ENCODE measurements at places on chromosomes 1 and 21.
A peak's percentile ranks its signal among the peaks of the same experiment; 100 is the strongest.

- no peak for DNase-seq
Measured at GRCh38 chr1:7929637-7930036, 11.0 kb downstream of the TNFRSF9 start.

DNA sequence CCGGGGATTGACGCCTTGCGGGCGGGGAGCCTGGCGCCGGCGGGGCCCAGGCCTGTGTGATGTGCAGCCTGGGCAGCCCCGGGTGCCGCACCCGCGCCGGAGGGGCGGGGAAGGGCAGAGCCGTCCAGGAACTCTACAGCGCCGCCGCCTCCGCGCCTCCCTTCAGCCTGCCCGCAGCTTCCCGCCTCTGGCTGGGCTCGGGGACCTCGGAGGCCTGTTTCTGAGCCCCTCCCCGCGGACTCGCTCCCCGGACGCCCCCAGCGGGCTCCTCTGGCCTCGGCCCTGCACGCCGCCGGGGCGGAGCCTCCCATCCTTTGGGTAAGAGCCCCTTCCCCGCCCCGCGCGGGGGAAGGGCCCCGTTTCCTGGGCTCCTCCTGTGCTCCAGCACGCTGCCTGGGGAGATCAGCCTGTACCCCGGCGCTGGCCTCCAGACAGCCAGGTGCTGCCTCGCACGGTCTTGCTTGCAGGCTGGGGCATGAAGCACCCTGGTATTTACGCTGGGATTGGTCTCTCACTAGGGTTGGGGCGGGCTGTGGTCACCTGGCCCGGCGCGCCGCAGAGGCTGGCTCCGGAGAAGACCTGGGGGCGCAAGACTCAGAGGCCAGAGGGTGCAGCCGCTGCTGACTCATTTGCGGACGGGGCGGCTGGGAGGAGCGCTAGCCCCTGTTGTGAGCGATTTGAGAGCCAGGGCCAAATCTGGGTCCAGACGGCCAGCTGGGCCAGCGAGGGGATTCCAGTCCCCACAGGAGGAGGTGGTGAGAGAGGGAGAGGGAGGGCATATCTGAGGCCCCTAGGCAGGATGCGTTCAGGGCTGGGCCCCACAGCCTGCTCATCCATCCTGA lies 5.7 kb upstream of the ACOT11 start:
- peak; percentile 85 for DNase-seq

- DNase-seq: no peak
Measured at GRCh38 chr1:240362826-240363225, 249.1 kb downstream of the GREM2 start.

GRCh38 chr1:7785108-7785507 lies 1.0 kb downstream of the PER3 start:
- no peak for DNase-seq

DNA sequence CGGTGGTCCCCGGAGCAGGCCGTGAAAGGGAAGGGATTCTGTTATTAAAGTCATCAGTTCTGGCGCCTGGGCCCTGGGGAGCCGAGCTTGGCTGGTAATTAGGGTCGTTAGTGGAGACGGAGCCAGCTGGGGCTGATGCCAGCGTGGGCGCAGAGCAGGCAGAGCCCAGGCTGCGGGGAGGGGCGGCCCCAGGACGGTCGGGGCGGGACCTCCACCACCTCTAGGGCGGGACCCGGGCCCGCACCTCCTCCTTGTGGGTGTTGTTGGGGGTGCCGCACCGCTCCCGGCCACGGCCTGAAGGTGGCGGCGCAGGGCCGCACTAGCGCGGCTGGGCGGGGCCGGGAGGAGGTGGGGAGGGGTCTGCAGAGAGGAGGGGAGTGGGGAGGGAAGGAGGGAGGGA lies 470.6 kb downstream of the PTPRU start:
- DNase-seq: no peak

DNA sequence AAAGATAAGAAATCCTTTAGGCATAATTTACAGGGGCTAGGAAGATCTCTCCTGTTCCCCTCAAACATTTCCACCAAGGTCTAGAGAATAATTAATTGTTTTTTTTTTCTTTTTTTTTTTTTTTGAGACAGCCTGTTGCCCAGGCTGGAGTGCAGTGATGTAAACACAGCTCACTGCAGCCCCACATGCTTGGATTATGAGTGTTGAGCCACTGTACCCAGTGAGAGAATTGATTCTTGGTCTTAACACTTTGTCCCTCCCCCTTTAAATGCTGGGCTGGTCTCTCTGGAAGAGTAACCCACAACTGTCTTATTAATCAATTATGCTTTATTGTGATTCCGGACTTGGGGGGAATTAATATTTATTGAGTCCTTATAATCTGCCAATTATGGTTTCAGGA lies 33.4 kb downstream of the ATF3 start:
- DNase-seq: no peak

DNA sequence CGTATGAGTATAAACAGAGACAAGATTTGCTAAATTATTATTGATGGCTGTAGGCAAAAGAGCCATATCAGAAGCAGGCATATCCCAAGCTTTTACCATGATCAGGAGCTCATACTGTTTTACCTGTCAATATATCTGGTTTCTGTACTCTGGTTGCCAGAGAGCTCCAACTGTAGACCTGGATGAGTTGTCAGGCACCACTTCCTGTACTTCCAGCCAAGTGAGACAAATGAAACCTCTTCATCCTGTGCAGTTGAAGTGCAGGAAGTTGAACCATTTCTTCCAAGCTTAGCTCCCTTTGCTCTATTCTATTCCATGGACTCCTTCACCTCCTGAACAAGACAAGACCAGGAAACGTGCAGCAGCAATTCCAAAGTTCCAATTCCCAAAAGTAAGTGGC lies 115.6 kb downstream of the ZNF281 start:
- no peak for DNase-seq

- no peak for DNase-seq
Measured at GRCh38 chr1:208513799-208514198, 269.6 kb upstream of the PLXNA2 start.

- DNase-seq: no peak
Measured at GRCh38 chr1:18934205-18935000, 22.1 kb downstream of the IFFO2 start.

- DNase-seq: no peak
Measured at GRCh38 chr1:19758227-19758830, 41.4 kb downstream of the TMCO4 start.

DNA sequence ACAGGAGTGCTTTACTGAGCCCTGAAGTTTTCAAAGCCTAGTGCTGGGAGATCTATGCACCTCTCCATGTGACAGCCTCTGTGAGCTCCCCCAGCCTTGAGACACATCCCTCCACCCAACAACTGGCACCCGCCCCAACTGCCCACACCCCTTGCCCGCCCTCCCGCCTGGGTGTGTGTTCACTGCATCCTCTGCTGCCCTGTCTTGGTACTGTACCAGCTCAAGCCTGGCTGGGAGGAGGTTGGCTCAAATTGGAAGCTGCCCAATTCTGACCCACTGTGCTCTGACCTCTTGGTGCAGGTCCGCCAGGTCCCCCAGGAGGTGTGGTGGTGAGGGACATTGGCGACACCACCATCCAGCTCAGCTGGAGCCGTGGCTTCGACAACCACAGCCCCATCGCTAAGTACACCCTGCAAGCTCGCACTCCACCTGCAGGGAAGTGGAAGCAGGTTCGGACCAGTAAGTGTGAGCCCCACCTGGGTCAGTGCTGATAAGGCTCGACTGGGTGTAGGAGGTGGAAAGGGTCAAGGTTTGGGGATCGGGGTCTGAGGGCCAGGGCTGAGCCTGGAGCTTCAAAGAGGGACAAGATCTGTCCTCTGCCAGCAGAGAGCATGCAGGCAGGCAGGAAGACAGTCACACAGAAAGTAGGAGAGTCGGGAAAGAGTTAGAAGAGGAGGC lies 18.0 kb downstream of the TMEM81 start:
- DNase-seq: no peak

DNA sequence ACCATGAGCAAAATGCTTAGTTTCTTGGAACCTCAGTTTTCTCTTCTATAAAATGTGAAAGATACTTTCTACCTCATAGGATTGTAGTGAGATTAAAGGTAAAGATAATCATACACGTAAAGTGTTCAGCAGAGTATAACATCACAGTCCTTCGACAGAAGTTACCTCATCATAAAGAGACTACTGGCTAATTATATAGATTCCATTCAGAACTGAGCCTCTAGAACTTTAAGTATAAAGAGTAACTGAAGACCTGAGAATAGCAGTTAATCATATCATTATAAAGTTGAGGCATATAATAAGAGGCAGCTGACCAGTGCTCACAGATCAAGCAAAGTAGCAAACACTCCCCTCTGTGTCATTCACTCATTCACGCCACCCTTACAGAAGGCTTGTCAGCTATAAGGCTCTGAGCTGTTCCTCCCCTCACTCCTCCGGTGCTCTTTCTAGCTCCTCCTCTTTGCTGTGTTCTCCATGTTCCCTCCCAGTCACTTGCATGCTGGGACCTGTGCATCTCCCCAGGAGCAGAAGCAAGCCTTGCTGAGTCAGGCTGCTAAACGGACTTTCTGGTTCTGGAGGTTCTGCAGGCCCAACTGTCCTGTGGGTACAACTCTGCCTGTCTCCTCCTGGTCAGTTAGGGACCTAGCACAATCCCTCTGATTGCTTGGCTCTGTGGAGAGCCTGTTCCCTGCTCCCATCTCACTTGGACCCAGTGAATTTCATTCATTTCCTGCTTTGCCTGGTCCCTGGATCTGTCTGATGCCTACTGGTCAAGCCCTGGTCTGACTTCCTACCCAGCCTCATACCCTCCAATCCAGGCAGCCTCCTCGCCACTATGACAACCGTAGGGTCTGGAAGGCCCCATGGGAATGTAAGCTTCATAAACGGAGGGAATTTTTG lies 28.3 kb upstream of the LY9 start:
- no peak for DNase-seq

- no peak for DNase-seq
Measured at GRCh38 chr1:43021547-43022474, 63.1 kb upstream of the SLC2A1 start.

DNA sequence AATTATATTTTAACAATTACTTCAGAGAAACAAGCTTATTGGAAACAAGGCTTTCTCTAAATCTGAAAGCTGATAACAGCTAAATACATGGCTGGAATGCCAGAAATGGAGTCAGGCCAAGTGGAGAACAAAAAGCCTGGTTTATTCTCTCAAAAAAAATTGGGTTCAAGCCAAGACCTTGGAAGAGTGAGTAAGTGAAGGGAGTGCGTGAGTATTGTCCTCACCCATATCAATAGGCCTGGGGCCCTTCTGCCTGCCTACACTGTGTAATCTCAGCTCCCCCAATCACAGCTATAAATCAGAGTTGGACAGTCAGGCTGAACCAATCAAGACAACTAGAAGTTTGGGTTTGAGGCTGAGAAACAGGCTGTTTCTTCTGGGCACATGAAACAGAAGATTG lies 7.4 kb downstream of the KYAT3 start:
- no peak for DNase-seq

GRCh38 chr1:54934869-54935268 lies 45.6 kb upstream of the TMEM61 start:
- no peak for DNase-seq

DNA sequence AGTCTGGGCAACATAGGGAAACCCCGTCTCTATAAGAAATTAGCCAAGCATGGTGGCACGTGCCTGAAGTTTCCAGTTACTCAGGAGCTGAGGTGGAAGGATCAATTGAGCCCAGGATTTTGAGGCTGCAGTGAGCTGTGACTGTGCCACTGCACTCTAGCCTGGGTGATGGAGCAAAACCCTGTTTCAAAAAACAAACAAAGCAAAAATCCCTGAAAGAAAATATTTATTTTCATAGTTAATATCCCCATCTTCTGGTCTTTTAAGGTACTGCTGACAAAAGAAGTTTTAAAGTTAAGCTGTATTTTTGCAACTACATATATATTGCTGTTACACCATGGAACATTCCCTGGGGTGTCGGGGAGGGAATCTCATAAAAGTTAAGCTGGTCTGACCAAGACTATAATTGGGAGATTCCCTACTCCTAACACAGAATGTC lies 26.0 kb downstream of the VAMP4 start:
- peak; percentile 39 for DNase-seq

- DNase-seq: no peak
Measured at GRCh38 chr1:163250382-163250974, 47.8 kb upstream of the RGS5 start.

GRCh38 chr1:238264951-238265350 lies 374.2 kb upstream of the ZP4 start:
- DNase-seq: no peak

GRCh38 chr1:2932671-2933350 lies 88.5 kb upstream of the ACTRT2 start:
- no peak for DNase-seq

GRCh38 chr1:89133747-89134146 lies 7.8 kb upstream of the GBP2 start:
- DNase-seq: no peak

- no peak for DNase-seq
Measured at GRCh38 chr1:172184506-172185191, 235.8 kb upstream of the C1orf105 start.

DNA sequence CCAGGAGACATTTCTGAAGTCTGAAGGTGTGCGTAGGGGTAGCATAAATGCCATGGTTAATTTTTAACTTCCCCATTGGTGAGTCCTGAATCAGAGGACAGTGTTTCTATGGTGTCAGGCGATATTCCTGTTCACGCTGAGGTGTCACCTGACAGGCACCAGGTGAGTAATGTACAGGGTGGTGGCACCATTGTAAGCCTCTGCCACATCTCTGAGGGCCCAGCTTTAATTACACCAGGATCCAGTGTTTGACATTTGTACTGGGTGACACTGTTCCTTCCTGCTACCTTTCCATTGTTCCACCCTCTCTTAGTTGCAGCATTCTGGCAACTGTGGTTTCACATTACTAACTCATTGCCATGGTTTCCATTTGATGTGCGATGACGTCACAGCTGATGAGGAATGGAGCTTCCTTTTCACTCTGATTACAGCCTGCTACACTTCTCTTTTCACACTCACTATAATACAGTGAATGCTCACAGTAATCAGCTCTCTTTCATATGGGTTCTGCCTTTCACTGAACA lies 40.6 kb upstream of the MARK1 start:
- peak; percentile 18 for DNase-seq

DNA sequence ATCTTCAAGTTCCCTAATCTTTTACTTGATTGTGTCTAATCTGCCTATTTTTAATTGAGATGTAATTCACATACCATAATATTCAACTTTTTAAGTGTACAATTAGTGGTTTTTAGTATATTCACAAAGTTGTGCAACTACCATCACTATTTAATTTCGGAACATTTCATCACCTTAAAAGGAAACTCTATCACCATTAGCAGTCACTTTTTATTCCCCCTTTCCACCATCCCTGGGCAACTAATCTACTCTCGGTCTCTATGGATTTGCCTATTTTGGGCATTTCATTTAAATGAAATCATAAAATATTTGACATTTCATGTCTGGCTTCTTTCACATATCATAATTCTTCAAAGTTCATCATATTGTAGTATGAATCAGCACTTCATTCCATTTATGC lies 30.6 kb upstream of the HYI start:
- no peak for DNase-seq

DNA sequence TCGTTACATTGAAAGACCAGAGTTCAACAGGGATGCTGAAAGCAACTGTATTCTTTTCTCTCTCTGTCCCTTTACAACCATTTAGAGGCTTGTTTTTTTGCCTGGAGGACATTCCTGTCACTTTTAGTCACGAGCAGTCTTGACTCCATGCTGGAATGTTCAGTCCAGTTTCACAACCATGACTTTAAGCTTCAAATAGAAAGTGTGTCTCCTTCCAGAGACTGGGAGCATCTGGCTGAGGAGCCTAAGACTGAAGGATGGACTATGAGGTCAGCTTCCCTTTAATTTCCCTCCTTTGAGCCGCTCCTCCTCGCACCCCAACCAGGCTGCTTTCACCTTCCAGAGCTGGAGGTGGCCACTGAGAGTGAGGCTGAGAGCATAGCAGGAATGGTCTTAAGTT lies 10.5 kb upstream of the RYR2 start:
- no peak for DNase-seq

Data from Kasumi-1 (cell line).